Right ventricle myocardium superior (tissue), 1 donor: ENCODE measurements at places on chromosomes 1 and 21. TPM values are rescaled to one million over a fixed set of nuclear protein-coding genes. Genes with fewer than 3 reads are reported as not detected.

Gene SLC22A15
- 10.7 TPM for total RNA-seq

Gene UBASH3A
- not detected for total RNA-seq

Gene SCP2
- total RNA-seq: 155 TPM

Gene SLC1A7
- 0.08 TPM for total RNA-seq

Gene CELA3B
- total RNA-seq: not detected

Gene HAX1
- 166 TPM for total RNA-seq

Gene RAB42
- total RNA-seq: 1.4 TPM

Gene LRIF1
- total RNA-seq: 16.7 TPM

Gene LDLRAD1
- not detected for total RNA-seq

Gene AJAP1
- 0.05 TPM for total RNA-seq
